ENCODE measurements at places on chromosomes 12 and 14. TPM values are rescaled to one million over a fixed set of nuclear protein-coding genes. Genes with fewer than 3 reads are reported as not detected.

- H3K36me3 ChIP-seq = no peaks in the 10 kb centered on the region
- H3K4me3 ChIP-seq = no peak overlapping the region
- DNase-seq = no peak
- no peak overlapping the region for H3K27ac ChIP-seq
- H3K4me1 ChIP-seq = no peaks in the 10 kb centered on the region
Observed at GRCh38 chr14:50615552-50615951, 52.6 kb downstream of the SAV1 start.

DNA sequence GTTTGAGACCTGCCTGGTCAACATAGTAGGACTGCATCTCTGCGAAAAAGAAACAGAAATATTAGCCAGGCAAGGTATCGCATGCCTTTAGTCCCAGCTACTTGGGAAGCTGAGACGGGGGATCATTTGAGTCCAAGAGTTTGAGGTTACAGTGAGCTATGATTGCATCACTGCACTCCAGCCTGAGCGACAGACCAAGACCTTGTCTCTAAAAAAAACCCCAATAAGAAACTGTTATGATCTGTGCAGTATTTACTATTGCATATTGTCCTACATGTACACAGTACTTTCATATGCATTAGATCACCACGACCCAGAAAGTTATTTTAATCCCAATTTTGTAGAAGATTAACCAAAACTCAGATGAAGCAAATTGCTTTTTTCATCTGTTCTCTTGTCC lies 187.5 kb downstream of the PCNX1 start:
- no peak overlapping the region for H3K4me3 ChIP-seq
- no peaks in the 10 kb centered on the region for H3K27me3 ChIP-seq
- peaks cover 44% of the 10 kb centered on the region for H3K36me3 ChIP-seq
- DNase-seq = no peak
- no peak overlapping the region for H3K27ac ChIP-seq
- H3K4me1 ChIP-seq = no peaks in the 10 kb centered on the region

GRCh38 chr14:72699852-72700257 lies 194.0 kb downstream of the DPF3 start:
- no peaks in the 10 kb centered on the region for H3K4me1 ChIP-seq
- no peak for DNase-seq
- no peaks in the 10 kb centered on the region for H3K36me3 ChIP-seq
- H3K4me3 ChIP-seq = no peak overlapping the region

Gene KRT79
- total RNA-seq = 0.32 TPM
